ENCODE measurements at places on chromosomes 4 and X. TPM values are rescaled to one million over a fixed set of nuclear protein-coding genes. Genes with fewer than 3 reads are reported as not detected.

Gene OTC
- not detected for total RNA-seq

Gene PPEF2
- total RNA-seq, result not detected

Gene ELF4
- 0.86 TPM for total RNA-seq

Gene NIPAL1
- total RNA-seq, result 0.68 TPM

Gene TLR1
- not detected for total RNA-seq

Gene IL1RAPL1
- 2.7 TPM for total RNA-seq

Gene CCDC149
- total RNA-seq, result 9.2 TPM

Gene TMEM31
- total RNA-seq, result 2.0 TPM

Gene SERTM2
- 0.11 TPM for total RNA-seq

Gene PRSS12
- 1.1 TPM for total RNA-seq

Gene KDR
- 0.12 TPM for total RNA-seq

DNA sequence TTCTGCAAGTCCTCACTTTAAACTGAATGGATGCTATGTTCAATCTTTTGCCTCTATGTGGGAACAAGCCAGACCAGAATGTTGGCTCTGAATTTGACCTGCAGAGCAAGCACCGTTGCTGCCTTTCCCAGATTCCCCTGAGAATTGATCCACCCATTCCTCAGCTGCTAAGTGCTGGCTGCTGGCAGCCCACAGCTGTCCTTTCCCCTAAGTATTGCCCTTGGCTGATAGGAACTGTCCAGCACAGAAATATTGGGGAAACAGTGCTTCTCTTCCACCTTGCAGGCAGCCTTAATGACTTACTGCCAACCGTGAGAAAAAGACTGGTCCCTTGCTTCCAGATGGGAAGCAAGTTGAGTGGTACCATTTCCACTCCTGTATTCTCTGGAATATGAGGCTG lies 475.9 kb downstream of the PDHA2 start:
- DNase-seq, result no peak

- no peak for DNase-seq
These were observed 281.6 kb downstream of the SLC7A11 start for GRCh38 chr4:137960371-137961050.

DNA sequence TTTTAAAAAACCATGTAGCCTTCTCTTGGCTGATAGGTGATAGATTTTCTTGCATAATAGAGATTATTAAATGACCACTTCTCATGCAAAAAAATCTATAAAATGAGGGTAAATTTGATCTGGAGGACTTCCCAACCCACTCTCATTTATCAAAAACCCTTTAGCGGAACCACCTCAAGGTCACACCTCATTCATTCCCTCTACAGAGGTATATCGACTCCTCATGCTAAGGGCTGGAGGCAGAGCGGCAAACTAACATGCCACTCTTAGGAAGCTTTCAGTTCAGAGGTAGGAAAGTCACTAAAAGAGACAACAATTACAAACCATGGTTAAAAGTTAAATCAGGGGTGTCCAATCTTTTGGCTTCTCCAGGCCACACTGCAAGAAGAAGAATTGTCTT lies 90.0 kb downstream of the COX7B2 start:
- DNase-seq, result no peak

GRCh38 chr4:133157460-133158160 lies 8.5 kb downstream of the PCDH10 start:
- DNase-seq, result no peak

- DNase-seq, result no peak
These were observed 111.4 kb downstream of the SORBS2 start for GRCh38 chr4:185700630-185701029.

- no peak for DNase-seq
These were observed 1742.8 kb downstream of the PCDH7 start for GRCh38 chr4:32462944-32463343.

DNA sequence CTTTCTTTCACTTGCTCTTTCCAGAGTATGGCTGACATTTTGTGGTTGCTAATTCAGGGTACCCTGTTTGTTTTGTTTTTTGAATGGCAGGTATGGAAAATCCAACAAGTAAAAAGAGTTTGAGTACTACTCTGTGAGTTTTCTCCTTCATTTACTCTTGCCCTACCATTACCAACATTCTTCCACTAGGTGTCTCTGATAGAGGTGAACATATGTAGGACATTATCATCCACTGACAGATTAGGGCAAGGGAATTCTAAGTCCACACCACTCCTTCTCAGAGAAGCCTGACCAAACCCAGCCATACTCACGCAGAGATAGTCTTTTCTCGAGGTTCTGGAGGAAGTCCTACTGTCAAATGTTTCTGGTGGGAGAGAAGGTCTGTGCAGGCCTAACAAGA lies 36.7 kb upstream of the HDAC8 start:
- DNase-seq, result no peak

DNA sequence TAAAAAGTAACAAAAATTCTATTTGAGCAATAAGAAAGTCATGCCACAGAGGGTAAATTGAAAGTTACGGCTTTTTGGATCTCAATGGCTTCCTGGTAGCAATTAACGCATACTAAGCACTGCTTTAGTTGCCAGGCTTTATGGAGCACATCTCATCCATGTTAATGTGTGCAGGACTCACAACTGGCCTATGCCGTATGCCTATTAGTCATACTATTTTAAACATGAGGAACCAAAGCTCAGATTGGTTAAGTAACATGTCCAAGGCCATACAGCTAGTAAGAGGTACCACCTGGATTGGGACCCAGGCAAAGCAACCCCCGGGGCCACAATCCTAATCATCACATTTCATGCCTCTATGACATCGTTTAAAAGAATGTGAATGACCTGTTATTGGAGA lies 17.1 kb downstream of the DAPP1 start:
- DNase-seq, result no peak

DNA sequence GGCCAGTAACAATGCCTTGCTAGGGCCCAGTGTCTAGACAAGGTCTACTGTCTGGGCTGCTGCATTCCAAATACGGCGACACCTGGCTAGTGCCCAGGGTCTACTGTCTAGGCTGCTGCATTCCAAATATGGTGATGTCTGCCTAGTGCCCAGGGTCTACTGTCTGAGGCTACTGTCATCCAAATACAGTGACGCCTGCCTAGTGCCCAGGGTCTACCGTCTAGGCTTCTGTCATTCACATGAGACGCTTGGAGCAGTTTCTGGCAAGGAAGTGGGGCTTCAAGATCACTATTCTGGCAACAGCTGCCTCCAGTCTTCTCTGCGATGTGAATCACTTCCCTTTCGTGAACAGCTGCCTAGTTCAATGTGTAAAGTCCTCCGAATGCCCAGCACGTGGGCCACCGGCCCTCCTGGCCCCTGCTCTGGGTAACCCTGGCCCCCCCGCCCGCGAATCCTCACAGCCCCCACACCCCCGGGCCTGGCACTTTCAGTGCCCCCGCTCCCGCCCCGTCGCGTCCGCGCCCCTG lies 12.7 kb downstream of the ACOX3 start:
- DNase-seq, result no peak

GRCh38 chr4:42458657-42459056 lies 61.4 kb downstream of the SHISA3 start:
- DNase-seq, result no peak

DNA sequence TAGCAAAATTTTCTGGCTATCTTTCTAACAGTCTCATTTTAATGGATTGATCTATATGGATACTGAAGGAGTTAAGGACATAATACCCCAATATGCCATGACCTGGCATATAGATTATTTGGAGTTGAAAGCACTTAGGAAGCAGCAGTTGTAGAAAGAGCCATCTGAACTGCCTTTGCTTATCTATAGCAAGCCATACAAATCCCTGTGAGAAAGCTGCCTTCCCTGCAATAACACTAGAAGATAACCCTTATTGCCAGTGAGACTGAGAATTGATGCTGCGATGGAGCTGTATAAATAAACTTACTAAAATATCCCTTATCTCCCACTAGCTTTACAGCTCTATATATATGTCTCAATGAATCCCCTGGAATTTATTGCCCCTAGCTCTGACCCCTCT lies 346.3 kb downstream of the TECRL start:
- DNase-seq, result no peak

GRCh38 chr4:3201718-3202702 lies 46.9 kb upstream of the MSANTD1 start:
- DNase-seq, result no peak

GRCh38 chrX:69309074-69309792 lies 144.0 kb upstream of the PJA1 start:
- DNase-seq, result no peak

DNA sequence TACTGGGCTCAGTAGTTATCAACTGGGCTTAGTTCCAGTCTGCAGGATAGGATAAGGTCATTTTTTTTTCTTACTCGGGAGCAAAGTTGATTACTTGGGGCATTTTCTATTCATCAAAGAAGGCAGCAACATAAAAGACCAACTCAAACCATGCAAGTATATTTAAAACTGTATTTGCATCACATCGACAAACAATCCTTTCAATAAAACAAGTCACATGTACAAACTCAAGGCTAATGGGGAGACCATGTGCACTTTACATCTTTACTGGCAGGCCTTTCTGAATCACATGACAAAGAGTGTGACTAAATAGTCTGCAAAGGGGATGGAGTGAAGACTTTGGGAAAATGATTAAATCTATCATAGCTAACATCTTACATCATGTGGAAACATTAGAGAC lies 610.4 kb upstream of the BOD1L1 start:
- DNase-seq, result no peak

- DNase-seq, result no peak
These were observed 19.3 kb upstream of the CPE start for GRCh38 chr4:165359506-165359905.

DNA sequence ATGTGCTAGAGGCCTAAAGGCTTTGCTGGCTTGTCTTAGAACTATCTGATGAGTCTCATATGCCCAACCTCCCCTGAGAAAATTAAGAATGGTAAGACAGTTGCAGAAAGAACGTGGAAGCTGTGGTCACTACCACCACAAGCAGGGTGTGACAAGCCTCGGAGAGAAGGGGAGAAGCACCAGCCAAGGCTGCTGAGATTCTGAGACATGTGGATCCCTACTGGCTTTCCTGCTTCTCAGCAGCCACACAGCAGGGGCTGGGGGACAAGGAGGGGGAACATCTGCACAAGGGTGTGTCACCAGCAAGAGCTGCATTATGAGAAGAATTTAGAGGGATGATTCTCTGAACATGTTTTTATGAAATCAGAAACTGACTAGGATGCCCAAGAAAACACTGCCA lies 19.4 kb downstream of the TAPT1 start:
- DNase-seq, result no peak

DNA sequence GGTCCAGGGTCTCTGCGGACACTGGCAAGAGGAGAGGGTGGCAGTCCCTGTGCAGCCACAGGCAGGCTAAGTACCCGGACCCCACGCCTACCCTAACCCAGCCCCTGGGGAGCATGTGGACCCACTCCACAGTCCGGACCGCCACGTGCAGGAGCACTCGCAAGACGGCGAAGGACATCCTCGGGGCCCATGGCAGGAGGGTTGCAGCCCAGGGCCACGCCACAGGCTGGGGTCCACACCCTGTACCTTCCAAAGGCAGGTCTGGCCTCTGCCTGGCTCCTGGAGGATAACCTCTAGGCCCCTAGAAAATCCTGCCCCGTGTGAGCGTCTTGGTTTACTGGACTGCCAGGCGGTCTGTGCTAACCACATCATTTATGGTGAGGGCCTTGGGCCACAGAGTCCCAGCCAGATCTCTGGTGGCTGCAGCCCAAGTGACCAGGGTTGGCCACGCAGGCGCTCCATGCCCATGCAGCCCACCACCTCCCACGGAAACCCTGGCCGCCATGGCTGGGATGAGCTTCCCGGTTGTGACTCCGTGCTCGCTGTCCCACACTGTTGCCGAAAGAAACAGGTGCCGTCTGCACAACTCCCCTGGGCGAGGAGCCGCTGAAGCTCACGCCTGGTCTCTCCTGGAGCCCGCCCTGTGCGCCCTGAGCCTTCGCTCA lies 10.0 kb downstream of the CCNQ start:
- no peak for DNase-seq

DNA sequence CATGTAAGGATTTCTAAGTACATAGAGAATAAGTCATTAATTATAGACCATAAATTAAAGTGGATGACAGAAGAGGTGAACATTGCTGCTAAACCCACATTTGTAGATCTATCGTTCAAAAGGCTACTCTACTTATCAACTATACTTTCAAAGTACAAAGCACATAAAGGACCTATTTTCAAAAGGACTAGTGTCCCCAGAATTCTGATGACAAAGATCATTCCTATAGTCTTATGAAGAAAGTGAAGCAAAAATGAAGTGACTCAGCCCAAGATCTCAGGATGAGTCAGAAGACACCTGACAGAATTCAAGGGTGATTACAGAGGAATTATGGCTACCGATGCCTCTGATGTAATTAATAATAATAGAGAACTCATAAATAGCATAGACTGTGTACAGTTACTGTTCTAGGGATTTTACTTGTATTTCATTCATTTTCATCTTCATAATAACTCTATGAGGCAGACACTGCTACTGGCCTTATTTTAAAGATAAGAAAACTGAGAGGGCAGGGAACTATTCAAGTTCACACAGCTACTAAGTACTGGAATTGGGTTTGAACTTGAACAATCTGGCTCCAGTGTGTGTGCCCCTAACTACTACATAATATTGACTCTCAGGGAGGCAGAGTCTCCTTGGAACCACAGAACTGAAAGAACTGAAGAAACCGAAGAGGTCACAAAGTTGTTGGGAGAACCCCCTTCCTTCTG lies 17.1 kb downstream of the USP46 start:
- DNase-seq, result no peak

DNA sequence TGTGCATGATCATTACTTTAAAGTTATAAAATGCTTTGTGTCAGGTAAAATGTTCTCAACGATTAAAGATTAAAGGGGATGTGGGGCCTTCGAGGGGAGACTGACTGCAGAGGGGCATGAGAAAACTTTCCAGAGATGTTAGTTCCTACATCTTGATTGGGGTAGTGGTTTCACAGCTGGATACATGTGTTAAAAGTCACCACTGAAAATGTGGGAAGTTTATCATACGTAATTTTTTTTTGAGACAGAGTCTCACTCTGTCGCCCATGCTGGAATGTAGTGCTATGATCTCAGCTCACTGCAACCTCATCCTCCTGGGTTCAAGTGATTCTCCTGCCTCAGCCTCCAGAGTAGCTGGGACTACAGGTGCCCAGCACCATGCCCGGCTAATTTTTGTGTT lies 79.5 kb downstream of the RBM47 start:
- no peak for DNase-seq

GRCh38 chr4:57412259-57413054 lies 302.3 kb upstream of the IGFBP7 start:
- DNase-seq, result no peak

- DNase-seq, result peak; percentile 25
These were observed 6.5 kb downstream of the NEUROG2 start for GRCh38 chr4:112509243-112510141.

DNA sequence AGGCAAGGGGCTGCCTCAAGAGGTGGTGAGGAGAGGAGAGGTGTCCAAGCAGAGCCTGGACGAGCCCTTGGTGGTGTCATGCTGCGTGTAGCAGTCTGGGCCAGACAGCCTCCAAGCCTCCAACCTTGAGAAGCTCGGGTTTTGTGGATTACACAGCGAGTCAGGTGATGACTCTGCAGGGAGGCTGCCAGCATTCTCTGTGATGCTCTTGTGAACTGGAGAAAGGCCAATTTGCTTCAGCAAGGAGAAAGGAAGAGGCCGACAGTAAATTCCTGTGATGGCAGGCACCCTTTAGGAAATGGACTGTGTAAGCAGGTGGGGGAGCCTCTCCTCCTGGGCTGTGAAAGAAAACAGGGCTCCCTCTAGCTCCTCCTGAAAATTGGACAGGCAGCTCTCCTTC lies 36.0 kb upstream of the CD99L2 start:
- DNase-seq, result no peak

- DNase-seq, result peak; percentile 38
These were observed 645 bp downstream of the AMMECR1 start for GRCh38 chrX:110317061-110317819.

Measured in neural crest cell (in vitro differentiated cells).